ENCODE measurements at places on chromosomes 2 and 18.

DNA sequence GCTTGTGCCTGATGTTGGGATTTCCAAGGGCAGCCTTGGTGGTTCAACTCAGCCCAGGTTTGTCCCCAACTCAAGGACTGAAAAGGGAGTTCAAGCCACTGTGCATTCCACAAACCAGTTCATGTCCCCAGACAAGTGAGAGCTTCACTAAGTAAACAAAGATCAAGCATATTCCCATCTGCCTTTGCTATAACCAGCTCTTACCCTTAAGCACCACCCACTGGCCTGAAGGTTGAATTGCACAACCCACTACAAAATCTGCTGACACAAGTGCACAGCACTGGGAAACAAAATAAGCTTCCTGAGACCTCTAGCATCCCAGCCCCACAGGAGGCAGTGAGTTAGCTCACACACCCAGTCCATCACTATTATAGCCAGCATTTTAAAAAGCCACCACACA lies 516.7 kb downstream of the NR4A2 start:
- DNase-seq, result no peak

GRCh38 chr2:213066443-213066743 lies 85.0 kb downstream of the IKZF2 start:
- DNase-seq, result no peak

GRCh38 chr18:57737400-57738060 lies 65.6 kb downstream of the ATP8B1 start:
- DNase-seq, result no peak

- no peak for DNase-seq
Measured at GRCh38 chr2:206642075-206643025, at the start of gene FAM237A. FAM237A (plus strand) TSS chr2:206642487; CDS start chr2:206644237, 1,750 bp downstream.

DNA sequence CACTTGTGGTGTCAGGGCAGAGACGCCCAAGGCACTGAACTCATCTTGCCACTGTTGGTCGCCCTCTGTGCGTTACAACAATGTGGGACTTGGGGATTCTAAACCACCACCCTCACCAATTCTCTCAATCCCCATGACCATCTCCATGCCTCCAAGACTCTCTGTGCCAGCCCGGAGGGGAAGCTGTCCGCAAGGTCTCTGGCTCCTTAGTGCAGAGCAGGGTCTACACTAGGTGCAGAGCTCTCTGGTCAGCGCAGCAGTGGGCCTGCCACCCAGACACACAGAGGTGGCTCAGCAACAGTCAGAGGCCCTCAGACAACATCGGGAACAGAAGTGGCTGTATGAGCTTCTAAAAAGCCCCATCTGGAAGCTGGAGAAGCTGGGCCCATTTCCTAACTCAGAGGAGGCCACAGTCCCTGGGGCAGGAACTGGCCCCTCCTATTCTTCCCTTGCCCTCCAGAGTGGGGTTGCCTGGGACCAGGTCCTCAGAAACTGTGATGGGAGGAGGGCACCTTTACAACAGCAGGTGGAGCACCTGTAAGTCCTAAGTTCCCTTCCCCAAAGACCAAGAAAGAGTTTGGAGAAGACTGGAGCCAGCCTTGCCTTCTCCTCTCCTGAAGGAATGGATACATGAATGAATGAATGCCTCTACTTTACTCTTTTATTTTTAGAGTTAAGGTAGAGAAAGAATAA lies 37.7 kb downstream of the SERTAD2 start:
- DNase-seq, result no peak

DNA sequence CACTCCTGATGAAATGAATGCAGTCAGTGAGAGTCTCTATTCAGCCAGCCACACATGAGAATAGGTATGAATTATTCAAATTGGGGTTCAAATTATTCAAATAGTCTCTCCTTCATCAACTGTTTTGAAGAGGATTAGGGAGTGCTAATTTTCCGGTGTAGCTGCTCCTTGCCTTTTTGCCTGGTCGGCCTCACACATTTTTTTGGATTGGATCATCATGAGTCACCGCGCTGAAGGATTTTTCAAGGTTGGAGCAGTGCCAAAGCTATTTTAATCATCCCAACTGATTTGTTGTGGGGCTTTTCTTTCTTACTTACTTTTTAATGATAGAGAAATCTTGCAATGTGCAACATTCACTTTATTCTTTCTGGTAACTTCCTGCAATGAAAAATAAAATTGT lies 2.4 kb upstream of the DTNA start:
- no peak for DNase-seq

- no peak for DNase-seq
Measured at GRCh38 chr2:10404324-10405143, 43.6 kb downstream of the ODC1 start.

GRCh38 chr2:202104286-202104870 lies 31.3 kb downstream of the KIAA2012 start:
- DNase-seq, result peak; percentile 51

- DNase-seq, result no peak
Measured at GRCh38 chr2:1685078-1685956, 59.0 kb downstream of the PXDN start.

GRCh38 chr2:25514043-25514637 lies 159.2 kb downstream of the DTNB start:
- no peak for DNase-seq

DNA sequence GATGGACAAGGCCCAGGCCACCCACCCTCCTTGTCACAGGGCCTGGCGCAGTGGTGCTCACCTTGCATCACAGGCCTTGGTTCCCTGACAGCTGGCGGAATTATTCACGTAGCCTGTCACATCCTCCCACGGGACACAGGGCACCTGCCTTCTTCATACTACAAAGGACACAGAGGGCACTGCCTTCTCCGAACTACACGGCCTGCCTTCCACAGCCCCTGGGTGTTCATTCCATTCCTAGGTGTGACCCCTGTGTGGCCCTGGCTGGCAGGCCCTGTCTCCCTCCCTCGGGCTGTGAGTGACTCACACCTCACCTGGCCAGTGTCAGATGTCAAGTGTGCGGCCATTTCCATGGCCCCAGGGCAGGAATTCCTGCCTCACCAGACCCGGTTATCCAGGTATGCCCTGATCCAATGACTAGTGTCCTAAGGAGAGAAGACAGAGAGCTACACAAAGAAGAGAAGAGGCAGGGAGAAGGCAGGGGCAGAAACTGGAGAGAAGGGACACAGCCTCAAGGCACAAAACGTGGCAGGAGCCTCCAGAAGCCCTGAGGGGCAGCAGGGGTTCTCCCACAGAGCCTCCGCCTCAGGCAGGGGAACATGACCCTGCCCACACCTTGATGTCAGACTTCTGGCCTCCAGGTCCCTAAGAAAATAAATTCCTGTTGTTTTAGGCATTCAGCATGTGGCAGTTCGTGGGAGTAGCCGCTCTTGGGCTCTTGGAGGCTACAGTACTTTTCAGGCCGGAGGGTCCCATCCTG lies 43.4 kb downstream of the MBP start:
- no peak for DNase-seq

DNA sequence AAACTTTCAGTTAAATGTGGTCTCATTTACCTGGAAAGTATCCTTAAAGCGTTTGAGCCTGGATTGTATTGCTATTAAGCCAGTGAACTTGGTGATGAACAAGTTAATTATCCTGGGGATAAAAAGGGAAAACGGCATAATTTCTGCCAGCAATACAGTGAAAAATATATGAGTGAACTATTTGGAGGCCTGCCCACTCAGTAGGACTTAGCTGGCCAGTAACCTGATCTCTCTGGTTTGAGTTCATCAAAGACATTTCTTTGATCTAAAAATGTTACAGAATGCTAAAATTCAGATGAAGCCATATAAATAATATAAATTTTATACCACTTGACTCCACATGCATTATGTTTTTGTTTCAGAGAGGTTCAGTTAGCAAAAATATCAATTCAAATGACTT lies 241.1 kb upstream of the VWC2L start:
- DNase-seq, result no peak

DNA sequence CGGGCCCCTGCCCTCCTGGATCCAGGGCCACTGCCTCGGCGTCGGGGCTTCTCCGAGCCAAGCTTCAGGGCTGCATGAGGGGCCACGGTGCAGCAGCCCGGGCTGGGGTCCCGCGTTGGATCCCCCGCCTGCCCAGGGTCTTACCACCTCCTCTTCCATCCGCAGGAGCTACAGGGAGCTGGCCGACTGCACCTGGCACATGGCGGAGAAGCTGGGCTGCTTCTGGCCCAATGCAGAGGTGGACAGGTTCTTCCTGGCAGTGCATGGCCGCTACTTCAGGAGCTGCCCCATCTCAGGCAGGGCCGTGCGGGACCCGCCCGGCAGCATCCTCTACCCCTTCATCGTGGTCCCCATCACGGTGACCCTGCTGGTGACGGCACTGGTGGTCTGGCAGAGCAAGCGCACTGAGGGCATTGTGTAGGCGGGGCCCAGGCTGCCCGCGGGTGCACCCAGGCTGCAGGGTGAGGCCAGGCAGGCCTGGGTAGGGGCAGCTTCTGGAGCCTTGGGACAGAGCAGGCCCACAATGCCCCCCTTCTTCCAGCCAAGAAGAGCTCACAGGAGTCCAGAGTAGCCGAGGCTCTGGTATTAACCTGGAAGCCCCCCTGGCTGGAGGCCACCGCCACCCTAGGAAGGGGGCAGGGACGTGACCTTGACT lies 52.1 kb downstream of the RAMP1 start:
- DNase-seq, result no peak

GRCh38 chr18:29849144-29849543 lies 1193.4 kb downstream of the DSC3 start:
- DNase-seq, result no peak

DNA sequence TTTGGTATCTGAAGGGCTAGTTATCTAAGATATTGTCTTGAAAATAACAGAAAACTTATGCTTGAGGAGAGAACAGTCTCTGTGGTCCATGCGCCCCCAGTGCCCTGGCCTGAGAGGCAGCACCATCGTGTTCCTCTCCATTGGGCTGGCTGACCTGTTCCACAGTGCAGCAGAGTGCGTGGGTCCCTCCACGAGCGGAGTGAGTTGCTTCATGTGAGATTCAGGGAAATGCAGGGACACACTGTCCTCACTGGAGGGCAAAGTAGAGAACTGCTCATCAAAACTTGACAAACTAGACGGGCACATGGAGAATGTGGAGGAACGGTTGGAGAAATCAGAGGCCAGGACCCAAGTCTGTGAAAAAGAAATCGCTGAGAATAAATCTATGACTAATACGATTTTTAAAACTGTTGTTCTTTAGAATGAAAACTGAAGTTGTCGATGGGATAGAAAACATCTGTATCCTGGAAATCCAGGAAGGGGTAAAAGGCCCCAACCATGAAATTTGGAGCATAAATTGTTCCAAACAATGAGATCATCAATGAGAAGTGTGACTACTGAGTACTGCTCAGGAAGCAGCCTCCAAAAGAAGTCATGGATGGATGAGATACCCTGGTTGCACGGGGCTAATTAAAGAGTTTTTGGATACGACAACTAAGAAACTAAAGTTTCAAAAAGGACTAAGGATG lies 58.1 kb downstream of the REV1 start:
- DNase-seq, result no peak

GRCh38 chr2:96404446-96405373 lies 69.1 kb downstream of the NCAPH start:
- no peak for DNase-seq

DNA sequence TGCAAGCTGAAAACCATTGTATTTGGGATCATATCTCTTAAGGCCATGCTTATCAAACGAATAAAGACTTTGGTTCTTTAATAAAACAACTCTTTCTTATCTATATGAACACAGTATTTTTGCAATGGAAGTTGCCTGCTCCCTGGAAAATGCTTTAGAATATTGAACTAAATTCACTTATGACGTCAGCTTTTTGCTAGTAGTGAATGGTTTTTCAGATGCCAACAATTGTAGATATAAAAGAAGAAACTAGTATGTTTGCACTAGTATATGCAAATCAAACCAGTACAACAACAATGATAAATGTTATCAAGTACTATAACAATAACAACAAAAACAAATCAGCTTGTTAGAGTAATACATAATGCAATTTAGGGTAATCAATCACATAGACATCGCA lies 1462.9 kb downstream of the SUCLG1 start:
- no peak for DNase-seq

- no peak for DNase-seq
Measured at GRCh38 chr18:48953104-48953706, 2.4 kb upstream of the SMAD7 start.

GRCh38 chr18:11960743-11961380 lies 20.4 kb upstream of the IMPA2 start:
- no peak for DNase-seq

GRCh38 chr2:119367472-119368099 lies 809 bp downstream of the DBI start:
- DNase-seq, result peak; percentile 43

DNA sequence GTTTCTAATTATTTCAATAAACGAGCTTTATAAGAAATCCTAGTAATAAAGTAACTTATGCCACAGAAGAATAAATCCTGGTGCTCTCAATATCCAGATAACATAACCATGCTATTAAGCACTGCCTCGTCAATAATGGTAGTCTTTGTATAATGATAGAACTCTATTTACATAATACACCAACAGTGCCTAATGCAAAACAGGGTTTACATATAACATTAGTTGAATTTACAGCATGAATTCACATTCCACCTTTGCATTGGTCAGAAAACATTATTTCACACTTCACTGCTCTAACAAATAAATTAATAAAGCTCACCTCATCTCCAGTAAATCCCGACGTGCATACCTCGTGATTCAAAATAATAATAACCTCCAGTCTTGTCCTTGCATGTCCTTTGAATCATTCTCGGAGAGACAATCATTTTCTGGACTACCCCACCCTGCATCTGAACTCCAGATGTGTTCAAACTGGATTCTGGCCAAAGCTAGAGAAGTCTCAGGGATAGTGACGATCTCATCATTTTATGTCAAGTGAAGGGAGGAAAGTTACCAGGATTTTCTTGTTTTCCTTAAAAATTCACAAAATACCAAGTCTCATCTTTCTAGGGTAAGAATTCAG lies 189.2 kb downstream of the NCKAP5 start:
- no peak for DNase-seq

All from stimulated activated CD8-positive, alpha-beta memory T cell treated with anti-CD3 and anti-CD28 coated beads, Interleukin-2, amount 100 ng/mL, for 48 hours (primary cell).